Activated naive CD8-positive, alpha-beta T cell treated with anti-CD3 and anti-CD28 coated beads, Interleukin-2, amount 10 ng/mL, durations not matched to agents 7 days and 5 days (primary cell): ENCODE measurements at places on chromosomes 11 and 22. TPM values are rescaled to one million over a fixed set of nuclear protein-coding genes. Genes with fewer than 3 reads are reported as not detected.

GRCh38 chr11:114242032-114242431 is 54.2 kb upstream of the NNMT start:
- no peak for DNase-seq

DNA sequence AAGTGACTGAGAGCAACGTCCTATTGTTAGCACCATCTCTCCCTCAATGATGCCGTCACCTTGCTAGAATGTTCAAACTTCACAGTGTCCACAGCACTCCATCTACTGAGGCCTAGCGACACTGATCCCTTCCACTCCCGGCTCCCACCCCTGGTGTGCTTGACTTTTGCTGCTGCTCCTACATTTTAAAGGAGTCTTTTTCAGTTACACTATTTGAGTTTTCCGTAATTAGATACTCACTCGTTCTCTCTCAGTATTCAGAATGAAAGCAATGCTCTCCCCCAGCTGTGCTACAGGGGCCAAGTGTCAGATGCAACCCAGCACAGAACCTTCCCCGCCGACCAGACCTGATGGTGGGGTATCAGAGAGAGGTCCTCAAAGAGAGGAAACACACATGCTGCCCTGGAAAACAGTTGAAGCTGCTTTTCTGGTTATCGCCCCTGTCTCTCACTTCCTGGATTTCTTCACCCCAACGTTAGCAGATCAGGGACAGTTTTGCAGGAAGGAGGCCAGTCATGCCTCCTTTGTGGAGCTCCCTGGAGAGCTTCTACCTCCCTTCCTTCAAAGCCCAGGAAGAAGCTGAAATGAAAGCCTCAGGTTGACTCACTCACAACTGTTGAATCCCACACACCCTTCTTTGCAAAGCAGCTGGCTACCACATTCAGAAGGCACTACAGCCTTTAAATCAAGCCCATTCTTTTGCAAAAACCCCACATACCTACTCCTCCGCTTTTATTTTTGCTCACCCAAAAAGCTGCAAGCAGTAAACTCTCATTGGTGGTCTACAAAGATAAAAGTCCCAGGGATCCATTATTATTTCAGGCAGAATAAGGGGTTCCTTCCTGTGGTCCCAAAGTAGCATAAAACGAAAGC is 23.5 kb downstream of the LARGE1 start:
- no peak for DNase-seq

GRCh38 chr11:123611698-123612097 is 42.7 kb downstream of the SCN3B start:
- DNase-seq: no peak

GRCh38 chr11:117281159-117281558 is 10.0 kb upstream of the BACE1-AS start:
- DNase-seq: no peak

Gene LMNTD2
- total RNA-seq: 2.5 TPM

DNA sequence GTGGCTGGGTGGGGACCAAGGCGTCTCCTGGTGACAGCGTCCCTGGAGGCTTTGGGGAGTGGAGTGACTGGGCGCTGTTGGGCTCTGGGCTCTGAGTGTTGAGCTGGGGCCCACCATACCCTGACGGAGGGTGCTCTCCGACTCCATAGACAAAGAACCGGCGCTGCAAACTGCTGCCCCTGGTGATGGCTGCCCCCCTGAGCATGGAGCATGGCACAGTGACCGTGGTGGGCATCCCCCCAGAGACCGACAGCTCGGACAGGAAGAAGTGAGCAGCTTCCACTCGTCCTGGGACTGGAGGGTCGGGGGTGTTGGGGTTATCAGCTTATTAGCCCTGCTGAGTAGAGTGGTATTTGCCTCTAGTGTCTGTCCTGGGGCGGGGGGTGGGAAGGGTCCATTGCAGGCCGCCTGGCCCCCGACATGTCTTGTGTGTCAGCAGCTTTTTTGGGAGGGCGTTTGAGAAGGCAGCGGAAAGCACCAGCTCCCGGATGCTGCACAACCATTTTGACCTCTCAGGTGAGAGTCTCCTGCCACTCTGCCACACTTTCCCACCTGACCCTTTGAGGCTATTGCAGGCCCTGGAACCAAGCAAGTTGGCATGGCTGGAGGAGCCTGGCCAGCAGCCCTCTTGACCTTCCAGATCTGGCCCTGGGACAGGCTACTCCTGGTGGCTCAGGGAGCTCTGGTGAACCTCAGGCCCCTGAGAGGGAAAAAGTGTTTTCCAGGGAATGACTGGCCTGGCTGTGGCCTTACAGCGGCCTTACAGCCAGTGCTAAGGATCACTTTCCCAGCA is 7.6 kb downstream of the CLDN5 start:
- no peak for DNase-seq

GRCh38 chr22:23012081-23012622 is 58.2 kb upstream of the GNAZ start:
- DNase-seq: no peak

DNA sequence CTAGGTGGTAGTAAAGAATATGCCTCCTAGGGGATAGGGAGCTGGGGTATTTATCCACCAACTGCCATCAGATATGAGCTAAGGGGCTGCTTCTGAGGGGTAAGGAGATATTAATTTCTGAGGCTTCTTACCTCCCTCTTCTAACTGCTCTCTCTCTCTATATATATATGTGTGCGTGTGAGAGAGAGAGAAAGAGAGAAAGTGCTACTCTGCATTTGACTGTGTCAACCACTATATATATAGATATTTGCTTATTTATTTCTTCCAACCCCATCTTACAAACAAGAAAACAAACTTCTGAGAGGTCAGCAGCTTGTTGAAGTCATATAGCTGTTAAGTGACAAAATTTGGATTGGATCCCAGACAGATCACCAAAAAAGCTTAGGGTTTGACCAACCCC is 5.9 kb upstream of the HEPACAM start:
- DNase-seq: no peak

Gene OR56B4
- total RNA-seq: not detected

Gene FXYD6
- 0.31 TPM for total RNA-seq

Gene OSM
- 142 TPM for total RNA-seq

Gene HTATIP2
- 46.1 TPM for total RNA-seq

- no peak for DNase-seq
Measured at GRCh38 chr11:60389279-60389910, 6.9 kb upstream of the MS4A14 start.

DNA sequence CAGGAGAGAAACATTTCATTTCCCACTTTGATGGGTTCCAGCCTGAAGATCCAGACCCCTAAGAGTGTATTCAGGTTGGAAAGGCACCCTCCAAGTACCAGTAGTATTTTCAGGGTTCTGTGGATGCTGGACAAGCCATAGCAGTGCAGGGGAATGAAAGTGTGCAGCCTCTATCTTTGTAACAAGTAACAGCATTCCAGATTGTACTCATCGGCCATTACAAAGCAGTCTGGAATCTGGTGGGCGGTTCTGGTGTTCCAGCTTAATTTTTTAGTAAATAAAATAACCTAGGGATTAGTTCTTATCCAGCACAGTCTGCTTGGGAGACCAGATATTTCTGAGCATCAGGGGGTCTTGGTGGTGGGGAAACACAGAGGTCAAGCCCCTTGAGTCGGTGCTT is 22.6 kb downstream of the APLNR start:
- DNase-seq: no peak

DNA sequence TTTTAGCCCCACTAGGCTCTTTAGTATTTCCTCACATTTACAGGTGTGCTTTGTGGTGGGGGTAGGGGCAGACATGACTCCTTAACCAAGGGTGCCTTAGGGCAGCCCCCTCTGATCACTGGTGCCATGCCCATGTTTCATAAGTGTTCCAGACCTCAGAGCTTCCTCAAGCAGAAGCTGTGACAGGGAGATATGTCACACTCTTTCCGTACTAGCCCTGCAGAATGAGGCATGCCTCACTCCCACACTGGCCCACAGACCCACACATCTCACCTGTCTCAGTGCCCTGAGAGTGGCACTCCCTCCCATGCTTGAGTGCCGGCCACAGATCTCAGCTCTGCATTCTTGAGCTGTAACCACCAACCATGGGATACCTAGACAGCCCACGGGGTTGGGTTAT is 22.9 kb upstream of the OR56B4 start:
- DNase-seq: no peak

DNA sequence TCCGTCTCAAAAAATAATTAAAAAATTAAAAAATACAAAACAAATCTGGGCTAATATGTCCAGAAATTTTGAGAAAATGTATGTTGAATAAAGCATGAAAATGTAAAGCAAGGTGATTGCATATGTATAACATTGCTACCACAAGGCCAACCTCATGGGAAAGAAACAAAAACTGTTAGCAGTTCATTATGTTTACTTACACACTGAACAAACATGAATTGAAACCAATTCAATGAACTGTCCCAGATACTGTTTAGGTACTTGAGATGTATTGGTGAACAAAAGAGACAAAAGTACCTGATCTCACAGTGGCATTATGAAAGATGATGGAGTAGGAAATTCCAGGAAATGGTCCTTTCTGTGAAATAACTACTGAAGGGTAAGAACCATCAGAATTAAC is 43.8 kb upstream of the IGLL5 start:
- no peak for DNase-seq

DNA sequence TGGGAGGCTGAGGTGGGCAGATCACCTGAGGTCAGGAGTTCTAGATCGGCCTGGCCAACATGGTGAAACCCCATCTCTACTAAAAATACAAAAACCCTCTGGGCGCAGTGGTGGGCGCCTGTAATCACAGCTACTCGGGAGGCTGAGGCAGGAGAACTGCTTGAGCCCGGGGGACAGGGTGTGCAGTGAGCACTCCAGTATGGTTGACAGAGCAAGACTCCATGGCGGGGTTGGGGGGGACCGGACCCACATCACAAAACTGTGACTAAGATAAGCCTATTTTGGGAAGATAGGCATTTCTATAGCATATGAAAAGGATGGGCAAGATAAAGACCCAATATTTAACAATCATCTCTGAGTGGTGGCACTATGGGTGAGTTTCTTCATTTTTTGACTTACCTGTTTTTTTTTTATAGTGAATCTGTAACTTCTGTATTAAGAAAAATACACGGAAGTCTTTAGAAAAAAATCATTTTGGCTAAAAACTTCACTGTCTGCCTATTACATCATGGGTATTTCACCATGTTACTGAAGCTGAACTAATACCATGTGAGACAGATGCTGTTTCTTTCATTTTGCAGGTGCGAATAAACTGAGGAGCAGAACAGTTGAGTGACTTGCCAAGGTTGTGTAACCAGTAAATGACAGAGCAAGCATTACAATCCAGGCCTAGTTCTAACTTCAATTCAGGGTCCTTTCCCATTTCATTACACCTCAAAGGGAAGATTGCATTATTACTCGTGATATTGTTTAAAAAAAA is 2.5 kb downstream of the CELF1 start:
- DNase-seq: no peak

DNA sequence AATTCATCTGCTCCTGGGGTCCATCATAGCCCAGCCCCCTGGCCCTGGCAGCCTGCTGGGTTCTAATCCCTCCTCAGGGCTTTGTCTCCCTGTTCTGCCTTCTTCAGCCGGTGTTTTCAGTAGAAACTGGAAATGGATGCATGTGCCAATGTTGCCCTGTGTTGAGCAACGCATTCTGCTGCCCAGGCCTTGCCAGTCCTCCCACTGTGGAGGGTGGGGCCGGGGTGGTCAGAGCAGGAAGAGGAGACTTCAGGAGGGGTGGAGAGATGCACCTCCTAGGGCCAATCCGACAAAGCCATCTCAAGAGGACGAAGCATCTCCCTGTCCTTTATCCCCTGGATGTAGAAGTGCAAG is 27.6 kb upstream of the ZBTB16 start:
- DNase-seq: no peak

DNA sequence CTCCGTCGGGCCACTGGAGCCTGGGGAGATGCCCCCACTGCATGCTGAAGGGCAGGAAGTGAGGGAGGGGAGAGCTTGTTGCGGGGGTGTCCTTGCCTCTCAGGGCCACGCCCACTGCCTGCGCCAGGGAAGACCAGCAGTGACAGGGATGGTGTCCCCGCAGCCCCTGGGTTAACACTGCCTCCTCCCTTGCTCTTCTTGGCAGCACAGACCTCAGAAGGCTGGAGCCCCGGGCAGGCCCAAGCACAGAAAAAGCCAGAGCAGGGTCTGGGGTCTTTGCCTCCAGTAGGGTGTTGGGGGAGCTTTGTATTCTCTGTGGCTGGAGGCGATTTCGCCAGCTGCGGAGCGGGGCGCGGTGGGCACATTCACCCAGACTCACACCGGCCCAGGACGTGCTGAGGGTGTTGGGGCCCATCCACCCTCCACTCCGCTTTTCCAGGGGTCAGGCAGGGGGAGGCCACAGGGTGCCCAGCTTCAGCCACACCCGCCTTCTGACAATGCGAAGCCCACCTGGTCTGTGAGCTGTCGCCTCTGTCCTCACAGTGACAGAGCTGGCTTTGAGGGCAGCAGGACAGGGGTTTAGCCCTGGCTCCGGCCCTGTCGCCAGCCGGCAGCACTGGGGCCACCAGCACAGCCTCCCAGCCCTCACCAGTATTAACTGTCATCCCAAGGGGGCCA is 83.7 kb downstream of the CDKN1C start:
- peak; percentile 21 for DNase-seq

DNA sequence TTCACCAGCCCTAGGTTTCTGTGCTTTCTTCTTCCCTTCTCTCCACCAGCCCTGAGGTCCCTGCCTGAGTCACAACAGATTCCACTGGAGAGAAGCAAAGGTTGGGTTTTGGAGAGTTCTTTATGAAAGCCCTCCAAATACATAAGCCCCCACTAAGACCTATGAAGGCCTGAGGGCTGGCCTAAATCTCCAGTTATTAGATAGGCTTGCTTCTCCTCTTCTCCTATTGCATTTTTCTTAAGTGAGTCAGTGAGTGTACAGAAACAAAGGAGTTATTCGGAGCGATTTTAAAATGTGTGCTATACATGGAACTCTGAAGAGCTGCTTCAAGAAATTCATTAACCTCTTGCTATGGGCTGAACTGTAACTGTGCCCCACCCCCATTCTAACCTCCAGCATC is 1057.3 kb downstream of the OPCML start:
- no peak for DNase-seq

Gene UPK3A
- not detected for total RNA-seq

GRCh38 chr11:55401011-55401410 is 33.2 kb downstream of the OR4A15 start:
- DNase-seq: no peak

GRCh38 chr11:112348480-112349029 is 87.9 kb upstream of the PLET1 start:
- no peak for DNase-seq

DNA sequence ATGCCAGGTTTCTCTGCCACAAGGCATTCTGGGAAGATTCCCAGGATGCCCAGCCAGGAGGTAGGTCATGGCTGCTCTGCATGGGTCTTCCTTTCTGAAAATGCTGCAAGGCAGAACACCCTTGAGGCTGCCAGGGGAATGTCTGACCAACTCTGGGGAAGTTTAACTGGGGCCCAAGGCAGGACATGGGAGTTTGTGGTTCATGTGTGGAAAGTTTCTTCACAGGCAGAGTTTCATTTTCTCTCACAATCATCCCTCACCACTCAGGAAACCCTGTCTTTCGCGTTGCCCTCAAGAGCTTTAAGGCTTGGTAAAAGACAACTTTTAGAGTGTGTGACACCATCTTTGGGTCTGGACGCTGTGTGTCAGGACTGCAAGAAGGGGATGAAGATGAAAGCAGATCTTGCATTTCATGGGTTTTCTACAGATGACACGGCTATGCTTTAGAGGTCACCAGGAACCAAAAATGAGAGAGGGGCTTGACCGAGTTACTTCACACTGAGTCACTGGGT is 133.5 kb downstream of the CD44 start:
- peak; percentile 49 for DNase-seq

GRCh38 chr22:16936625-16937024 is 71.4 kb downstream of the GAB4 start:
- no peak for DNase-seq

Gene NXPE2
- not detected for total RNA-seq

Gene OR10G8
- not detected for total RNA-seq
